ENCODE measurements at places on chromosomes 5 and 9.
A peak's percentile ranks its signal among the peaks of the same experiment; 100 is the strongest.

- DNase-seq, result no peak
Measured at GRCh38 chr5:117713585-117714198, 1139.1 kb upstream of the SEMA6A start.

GRCh38 chr9:133403766-133404453, 13.9 kb downstream of the REXO4 start:
- peak; percentile 67 for DNase-seq

- DNase-seq, result no peak
Measured at GRCh38 chr5:110752953-110753352, 14.1 kb downstream of the SLC25A46 start.

DNA sequence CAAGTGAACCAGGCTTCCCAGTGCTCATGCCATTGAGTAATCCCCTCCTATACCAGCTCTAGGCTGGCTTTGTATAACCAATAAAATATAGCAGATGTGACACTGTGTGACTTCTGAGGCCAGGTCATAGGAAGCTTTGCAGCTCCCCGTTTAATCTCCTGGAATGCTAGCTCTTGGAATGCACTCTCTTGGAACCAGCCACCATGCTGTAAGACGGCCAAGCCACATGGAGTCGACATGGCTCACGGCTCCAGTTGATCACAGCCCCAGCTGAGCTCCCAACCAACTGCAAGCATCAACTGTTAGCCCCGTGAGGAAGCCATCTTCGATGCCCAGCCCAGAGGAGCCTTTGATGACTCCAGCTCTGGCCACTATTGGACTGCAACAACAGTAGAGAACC, 74.5 kb downstream of the SH3TC2 start:
- DNase-seq, result no peak

GRCh38 chr5:56751572-56752313, 63.6 kb upstream of the MAP3K1 start:
- DNase-seq, result no peak

DNA sequence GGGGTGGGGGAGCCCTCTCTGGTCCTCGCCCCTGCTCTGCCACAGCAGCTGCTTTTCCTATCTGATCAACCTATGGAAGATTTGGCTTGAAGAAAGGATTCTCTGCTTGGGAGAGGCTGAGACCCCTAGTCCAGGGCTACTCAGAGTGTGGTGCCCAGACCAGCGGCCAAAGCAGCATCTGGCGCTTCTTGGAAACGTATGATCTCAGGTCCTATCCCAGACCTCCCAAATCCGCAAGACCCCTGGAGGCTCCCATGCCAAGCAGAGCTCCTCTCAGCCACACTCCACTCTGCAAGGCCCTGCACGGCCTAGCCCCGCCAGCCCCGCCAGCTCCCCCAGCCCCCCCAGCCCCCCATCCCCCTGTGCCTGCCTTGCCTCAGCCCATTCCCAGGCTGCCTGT, 181.7 kb downstream of the GAPVD1 start:
- DNase-seq, result no peak

GRCh38 chr9:115986508-115986907, 167.1 kb upstream of the PAPPA start:
- DNase-seq, result no peak

DNA sequence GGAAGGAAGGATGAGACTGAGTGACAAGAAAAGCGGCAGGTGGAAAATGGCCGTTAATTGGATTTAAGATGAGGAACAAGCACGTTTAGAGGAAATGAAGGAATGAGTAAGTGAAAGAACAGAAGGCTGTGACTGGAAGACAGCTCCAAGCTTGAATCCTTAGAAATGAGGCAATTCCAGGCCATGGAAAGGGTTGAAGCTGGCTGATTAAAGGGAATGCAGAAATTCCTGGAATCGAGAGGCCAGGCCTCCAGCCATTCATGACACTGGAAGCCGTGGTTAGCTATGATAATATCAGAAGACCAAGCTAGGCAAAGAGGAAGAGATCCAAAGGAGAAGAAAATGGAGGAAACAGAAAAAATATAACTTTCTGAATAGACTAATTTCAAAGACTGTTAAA, 84.2 kb downstream of the ARL15 start:
- DNase-seq, result no peak

- DNase-seq, result no peak
Measured at GRCh38 chr5:77231471-77232138, 21.1 kb downstream of the PDE8B start.

DNA sequence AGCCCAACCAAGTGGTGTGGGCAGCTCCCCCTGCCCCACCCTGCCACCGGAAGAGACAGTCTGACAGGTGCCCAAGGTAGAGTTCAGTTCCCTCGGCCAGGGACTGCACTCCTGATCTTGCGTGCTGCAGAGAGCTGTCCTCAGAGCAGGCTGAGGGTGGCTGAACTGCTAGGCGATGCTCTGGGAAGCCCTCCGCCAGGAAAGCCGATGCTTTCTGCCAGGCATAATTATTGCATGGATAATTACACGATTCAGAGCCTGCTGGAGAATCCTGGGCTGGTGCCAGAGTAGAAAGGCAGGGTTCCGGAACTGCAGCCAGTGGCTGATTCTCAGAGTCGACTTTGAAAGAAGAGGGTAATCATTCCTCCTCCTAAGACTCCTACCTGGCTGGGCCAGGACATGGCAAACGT, 19.3 kb downstream of the KCNIP1 start:
- no peak for DNase-seq

GRCh38 chr5:122405751-122406150, 93.7 kb downstream of the SNCAIP start:
- no peak for DNase-seq

DNA sequence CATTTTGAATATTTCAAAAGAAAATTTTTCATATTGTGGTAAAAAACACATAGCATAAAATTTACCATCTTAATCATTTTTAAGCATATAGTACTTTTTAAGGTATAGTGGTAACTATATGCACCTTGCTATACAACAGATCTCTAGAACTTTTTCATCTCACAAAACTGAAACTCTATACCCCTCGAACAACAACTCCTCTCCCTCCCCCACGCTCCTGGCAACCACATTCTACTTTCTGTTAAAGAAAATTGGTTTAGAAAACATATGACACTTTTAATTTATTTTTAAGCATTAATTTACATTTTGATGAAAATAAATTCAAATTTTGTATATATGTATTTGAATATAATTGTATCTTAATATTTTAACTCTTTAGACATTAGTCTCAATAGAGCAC, 147.2 kb upstream of the EFNA5 start:
- no peak for DNase-seq

DNA sequence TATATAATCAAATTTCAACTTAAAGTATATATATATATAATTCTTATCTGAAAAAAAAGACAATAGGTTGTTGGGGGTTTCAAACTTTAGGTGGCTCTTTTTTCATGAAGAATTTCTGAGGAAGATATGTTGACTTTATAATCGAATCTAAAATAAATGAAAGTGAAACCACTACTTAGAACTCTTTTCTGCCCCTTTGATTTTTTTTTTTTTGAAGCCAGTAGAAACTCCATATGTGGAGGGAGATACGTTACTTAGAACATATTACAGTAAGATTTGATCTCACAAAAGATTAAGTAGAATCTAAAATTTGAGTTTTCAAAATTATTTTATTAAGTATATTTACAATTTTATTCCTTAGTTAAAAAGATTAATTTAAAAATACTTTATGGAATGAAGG, 96.9 kb downstream of the ATG10 start:
- DNase-seq, result no peak

- DNase-seq, result no peak
Measured at GRCh38 chr9:4979239-4979638, 5.8 kb upstream of the JAK2 start.

- DNase-seq, result no peak
Measured at GRCh38 chr9:18493451-18493993, 19.6 kb downstream of the ADAMTSL1 start.

DNA sequence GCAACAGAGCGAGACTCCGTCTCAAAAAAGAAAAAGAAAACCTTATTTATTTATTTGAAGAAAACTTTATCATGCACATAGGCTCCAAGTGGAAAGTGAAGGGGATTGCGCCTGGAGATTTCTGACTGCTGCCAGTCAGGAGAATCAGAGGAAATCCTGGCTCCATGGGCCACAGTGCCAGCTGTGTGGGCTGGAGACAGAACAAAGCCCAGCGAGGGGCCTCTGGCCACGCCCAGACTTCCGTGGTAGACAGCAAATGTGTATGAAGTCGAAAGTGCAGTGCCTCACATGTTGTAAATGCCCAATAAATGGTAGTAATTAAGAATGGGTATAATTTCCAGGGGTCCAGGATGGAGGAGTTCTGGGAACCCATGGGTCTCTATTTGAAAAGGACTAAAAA, 75.8 kb upstream of the WWC1 start:
- no peak for DNase-seq

- DNase-seq, result no peak
Measured at GRCh38 chr5:51383131-51384121, at the start of gene ISL1. Gene ISL1, plus strand, starts transcription at chr5:51383448. Its CDS starts 224 bp downstream, at chr5:51383672.

DNA sequence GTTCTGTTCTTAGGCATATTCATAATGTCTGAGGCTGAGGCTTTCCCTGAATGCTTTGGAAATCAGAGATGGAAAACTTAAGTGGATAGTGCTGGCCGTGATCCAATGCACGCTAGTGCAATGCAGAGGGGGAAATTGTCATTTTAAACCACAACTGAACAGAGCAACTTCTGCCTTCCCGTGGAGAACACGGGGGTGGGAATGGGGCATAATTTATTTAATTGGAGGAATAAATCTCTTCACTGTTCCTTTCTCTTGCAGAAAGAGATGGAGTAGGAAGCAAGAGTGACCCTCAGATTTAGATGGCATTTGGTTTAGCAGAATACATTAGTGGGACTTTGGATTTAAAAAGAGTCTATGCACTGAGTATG, 22.9 kb upstream of the NREP start:
- DNase-seq, result no peak

DNA sequence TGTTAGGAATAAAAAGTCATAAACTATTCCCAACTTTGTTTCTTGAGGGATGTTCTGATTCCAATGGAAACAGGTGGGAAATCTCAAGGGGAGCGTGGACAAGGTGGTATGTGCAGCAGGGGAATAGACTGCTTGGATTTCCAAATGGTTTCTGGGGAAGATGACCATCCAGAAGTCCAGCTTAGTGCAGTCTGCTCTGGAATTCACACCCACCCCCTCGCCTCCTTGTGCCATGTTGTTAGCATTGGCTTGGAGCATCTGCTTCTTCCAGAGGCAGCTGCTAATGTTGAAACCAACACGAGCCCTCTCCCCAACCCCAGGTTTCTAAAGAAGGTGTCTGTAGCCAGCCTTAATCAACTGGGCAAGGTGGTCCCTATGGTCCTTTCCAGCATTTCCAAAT, 90.9 kb downstream of the PDE6A start:
- no peak for DNase-seq

DNA sequence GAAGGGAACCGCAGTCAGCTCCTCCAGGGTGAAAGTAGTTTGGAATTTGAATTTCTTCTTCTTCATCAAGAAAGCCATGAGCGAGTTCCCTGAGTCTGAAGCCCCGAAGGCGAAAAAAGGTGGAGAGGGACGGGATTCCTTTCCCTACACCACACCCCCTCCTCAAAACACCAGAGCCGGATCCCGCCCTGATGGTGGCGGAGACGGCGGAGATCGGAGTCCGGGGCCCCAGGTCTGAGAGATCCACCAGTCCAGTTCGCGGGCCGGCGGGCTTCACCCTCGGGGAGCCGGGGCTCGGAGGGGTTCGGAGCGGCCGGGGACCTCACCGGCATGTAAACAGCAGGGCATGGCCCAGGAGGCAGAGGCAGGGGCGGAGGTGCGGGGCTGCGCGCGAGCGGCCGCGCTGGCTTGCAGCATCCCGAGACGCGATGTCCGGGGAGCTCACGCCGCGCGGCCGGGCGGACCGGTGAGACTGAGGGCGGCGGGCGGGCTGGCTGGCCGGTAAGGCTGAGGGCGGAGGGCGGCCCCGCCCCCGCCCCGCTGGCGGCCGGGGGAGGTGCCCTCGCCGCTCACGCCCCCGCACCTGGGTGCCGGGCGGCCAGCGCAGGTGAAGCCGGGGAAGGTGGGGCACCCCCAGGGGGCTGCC, 606 bp downstream of the EEIG1 start:
- DNase-seq, result peak; percentile 82

DNA sequence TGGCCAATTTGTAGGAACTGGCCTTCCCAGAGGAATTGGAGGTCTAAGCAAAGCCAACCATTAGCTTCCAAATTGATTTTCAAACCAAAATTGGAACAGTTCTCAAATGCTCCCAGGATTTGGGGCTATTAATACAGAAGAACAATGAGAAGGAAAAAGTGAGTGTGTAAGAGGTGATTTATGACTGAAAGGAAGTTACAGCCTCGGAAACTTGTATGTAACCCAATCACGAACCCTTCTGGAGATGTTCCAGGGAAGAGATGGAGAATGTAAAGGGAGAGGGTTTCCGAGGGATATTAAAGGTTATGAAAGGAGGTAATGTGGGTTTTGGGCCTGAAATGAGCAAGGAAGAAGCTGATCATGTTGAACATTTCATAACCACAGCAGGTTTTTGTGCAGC, 93.2 kb upstream of the CXCL14 start:
- DNase-seq, result no peak

Data from stimulated activated effector memory CD8-positive, alpha-beta T cell treated with anti-CD3 and anti-CD28 coated beads, Interleukin-12 subunit alpha, Interleukin-12 subunit beta, amount 100 ng/mL, for 72 hours (primary cell).